Central memory CD8-positive, alpha-beta T cell (primary cell): ENCODE measurements at places on chromosomes 6 and 20.

DNA sequence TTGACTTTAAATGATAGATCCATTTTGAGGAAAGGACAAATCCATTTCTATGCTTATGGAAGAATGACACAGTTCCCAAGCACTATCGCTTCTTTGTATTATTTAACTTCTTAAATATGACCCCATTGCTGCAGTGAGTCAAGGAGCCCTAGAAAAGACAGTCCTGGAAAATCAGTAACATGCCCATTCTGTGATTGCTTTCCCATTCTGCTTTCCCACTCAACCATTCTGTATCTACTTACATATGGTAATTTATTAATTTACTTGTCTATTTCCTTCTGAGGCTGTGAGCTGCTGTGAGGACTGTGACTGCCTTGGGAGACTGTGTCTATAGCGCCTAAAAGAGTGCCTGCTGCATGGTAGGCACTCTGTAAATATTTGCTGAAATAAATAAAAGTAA lies 85.4 kb upstream of the TMEM30A start:
- DNase-seq = no peak

- no peak for DNase-seq
Measured at GRCh38 chr20:7379621-7380220, 560.5 kb downstream of the HAO1 start.

GRCh38 chr6:156579564-156579963 lies 197.6 kb upstream of the ARID1B start:
- no peak for DNase-seq

- peak; percentile 50 for DNase-seq
Measured at GRCh38 chr6:158220786-158221442, 52.8 kb downstream of the GTF2H5 start.

- DNase-seq = no peak
Measured at GRCh38 chr6:118617417-118617816, 34.0 kb downstream of the CEP85L start.

DNA sequence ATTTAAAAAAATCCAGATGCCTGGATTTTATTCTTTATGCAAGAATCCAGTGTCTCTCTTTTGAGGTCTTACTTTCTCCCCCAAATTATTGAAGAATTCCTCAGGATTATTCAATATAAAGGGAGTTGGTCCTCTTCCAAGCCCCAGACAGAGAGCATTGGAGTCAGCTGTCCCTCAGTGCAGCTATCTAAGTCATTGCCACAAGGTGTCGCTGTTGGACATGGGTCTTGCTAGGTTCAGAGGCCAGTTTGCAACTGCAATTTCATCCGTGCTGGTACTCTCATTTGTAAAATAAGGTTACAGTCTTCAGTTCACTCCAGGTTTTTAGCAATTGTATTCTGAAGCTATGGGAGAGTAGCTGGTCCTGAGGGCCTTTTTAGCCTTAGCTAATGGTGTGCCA lies 27.8 kb downstream of the CCN2 start:
- DNase-seq = no peak

GRCh38 chr6:32118782-32119628 lies 9.0 kb downstream of the ATF6B start:
- peak; percentile 40 for DNase-seq

- no peak for DNase-seq
Measured at GRCh38 chr6:170143401-170144150, 147.3 kb downstream of the DLL1 start.

DNA sequence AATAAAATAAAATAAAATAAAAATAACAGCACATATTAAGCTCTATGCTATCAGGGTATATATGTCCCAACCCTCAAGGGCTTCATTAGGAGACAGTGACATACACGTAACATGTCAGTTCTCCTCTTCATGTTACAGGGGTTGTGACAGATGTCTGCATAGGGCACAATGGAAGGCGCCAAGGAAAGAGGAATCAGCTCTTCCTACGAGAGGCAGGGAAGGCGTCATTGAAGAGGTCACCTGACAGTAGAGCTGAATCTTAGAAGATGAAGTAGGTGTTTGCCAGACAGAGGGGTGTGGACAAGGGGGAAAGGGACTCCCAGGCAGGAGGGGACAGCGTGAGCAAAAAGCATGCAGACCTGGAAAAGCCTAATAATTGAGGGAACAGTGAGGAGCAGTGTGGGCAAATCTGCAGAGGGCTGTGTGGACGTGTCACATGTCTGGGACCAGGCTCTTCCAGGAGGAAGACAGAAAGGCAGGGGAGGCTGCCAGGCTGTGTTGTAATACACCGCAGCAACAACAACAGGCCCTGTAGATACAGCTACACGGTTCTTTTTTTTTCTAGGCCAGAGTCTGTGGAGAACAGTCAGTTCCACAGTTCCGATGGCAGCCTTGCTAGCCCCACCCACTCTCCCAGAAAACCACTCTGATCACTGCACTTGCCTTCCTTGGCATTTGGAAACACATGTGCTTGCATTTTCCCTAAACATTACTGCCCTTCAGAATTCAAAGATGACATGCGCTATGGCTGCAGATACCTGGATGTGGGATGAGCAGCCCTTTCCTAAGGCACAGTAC lies 2.5 kb upstream of the FKBP5 start:
- DNase-seq = no peak

DNA sequence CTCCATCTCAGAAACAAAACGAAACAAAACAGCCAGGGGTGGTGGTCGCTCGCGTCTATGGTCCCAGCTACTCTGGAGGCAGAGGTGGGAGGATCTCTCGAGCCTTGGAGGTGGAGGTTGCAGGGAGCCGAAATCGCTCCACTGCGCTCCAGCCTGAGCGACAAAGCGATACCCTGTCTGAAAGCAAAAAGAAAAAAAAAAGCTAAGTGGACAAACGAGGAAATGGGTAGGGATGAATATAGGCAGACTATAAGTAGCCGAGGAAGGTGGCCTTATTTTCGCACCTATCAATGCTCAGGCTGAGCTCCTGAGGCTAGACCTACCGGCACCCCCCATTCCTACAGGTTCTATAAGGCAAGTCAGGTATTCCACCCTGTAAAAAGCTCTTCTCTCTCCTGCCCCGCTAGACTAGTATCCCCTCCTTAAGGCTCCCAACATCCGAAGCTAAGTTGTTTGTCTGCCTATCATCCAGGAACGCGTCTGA lies 650 bp upstream of the CASP8AP2 start:
- no peak for DNase-seq

DNA sequence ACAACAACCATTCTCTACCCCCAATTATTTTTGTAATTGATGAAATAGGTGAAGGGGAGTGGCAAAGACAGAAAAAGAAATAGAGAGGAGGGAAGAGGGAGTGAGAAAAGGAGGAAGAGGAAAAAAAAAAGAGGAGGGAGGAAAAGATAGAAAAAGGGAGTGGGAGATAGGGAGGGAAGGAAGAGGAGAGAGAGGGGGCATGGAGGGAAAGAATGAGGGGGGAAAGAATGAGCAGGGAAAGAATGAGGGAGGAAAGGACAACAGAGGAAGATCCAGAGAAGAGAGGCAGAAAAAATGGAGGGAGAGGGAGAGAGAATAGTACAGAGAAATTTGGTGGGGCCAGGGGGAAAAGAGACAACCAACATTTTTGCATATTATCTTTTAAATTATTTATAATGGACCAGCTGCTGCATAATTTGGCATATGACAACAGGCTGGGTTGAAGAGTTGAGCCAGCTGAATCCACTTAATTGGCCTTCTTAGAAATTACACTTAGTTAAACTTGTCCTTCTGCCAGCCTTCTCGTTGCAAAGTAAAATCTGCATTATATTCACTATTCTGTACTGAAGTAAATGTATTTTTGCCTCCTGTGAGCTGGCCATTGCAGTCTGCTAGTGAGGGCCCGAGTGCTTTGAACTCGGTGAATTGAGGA lies 101.0 kb downstream of the ARHGAP18 start:
- DNase-seq = no peak

GRCh38 chr20:17782768-17783167 lies 83.0 kb downstream of the BANF2 start:
- DNase-seq = no peak
